Endothelial cell (in vitro differentiated cells): ENCODE measurements at places on chromosomes 5 and 9.
A peak's percentile ranks its signal among the peaks of the same experiment; 100 is the strongest.

DNA sequence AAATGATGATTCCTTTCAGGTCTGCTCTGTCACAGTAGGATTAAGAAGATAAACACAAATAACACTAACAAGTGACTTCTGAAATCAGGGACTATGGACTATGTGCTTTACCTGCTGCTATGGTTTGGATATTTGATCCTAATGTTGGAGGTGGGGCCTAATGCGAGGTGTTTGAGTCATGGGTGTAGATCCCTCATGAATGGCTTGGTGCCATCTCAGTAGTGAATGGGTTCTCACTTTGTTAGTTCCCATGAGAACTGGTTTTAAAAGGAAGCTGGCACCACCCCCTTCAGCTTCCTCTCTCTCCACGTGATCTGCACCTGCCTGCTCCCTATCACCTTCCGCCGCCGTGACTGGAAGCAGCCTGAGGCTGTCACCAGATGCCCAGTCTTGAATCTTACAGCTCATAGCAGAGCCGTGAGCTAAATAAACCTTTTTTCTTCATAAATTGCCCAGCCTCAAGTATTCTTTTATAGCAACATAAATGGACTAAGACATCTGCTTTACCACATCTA lies 3.3 kb downstream of the PPIC start:
- H3K4me1 ChIP-seq = peaks cover 13% of the 10 kb centered on the region
- DNase-seq = no peak
- H3K36me3 ChIP-seq = peaks cover 4% of the 10 kb centered on the region
- no peak overlapping the region for H3K27ac ChIP-seq

- no peaks in the 10 kb centered on the region for H3K36me3 ChIP-seq
- peaks cover 2% of the 10 kb centered on the region for H3K27me3 ChIP-seq
- no peaks in the 10 kb centered on the region for H3K4me1 ChIP-seq
- no peak overlapping the region for H3K4me3 ChIP-seq
- no peak overlapping the region for H3K27ac ChIP-seq
Observed at GRCh38 chr5:173383711-173384110, 55.5 kb upstream of the STC2 start.

GRCh38 chr5:155087036-155087435 lies 73.5 kb downstream of the KIF4B start:
- no peak for DNase-seq
- no peaks in the 10 kb centered on the region for H3K36me3 ChIP-seq
- no peak overlapping the region for H3K27ac ChIP-seq
- H3K27me3 ChIP-seq = no peaks in the 10 kb centered on the region
- H3K4me3 ChIP-seq = no peak overlapping the region

- H3K27me3 ChIP-seq = peaks cover 3% of the 10 kb centered on the region
- no peak overlapping the region for H3K4me3 ChIP-seq
- H3K36me3 ChIP-seq = no peaks in the 10 kb centered on the region
- DNase-seq = no peak
- no peak overlapping the region for H3K27ac ChIP-seq
- no peaks in the 10 kb centered on the region for H3K4me1 ChIP-seq
Observed at GRCh38 chr9:116749176-116749575, 62.1 kb downstream of the TRIM32 start.

GRCh38 chr5:5939759-5940370 lies 438.5 kb downstream of the MED10 start:
- no peak overlapping the region for H3K4me3 ChIP-seq
- no peak for DNase-seq
- H3K4me1 ChIP-seq = peaks cover 8% of the 10 kb centered on the region
- no peaks in the 10 kb centered on the region for H3K27me3 ChIP-seq
- no peak overlapping the region for H3K27ac ChIP-seq

GRCh38 chr9:83027153-83027891 lies 35.6 kb downstream of the RASEF start:
- no peak for DNase-seq
- no peaks in the 10 kb centered on the region for H3K4me1 ChIP-seq
- H3K27me3 ChIP-seq = no peaks in the 10 kb centered on the region
- H3K4me3 ChIP-seq = no peak overlapping the region
- H3K27ac ChIP-seq = no peak overlapping the region

- H3K36me3 ChIP-seq = no peaks in the 10 kb centered on the region
- no peaks in the 10 kb centered on the region for H3K27me3 ChIP-seq
- no peak overlapping the region for H3K27ac ChIP-seq
- H3K4me1 ChIP-seq = peaks cover 3% of the 10 kb centered on the region
- H3K4me3 ChIP-seq = no peak overlapping the region
Observed at GRCh38 chr5:164580155-164580554, 1074.7 kb downstream of the MAT2B start.

- H3K4me3 ChIP-seq = no peak overlapping the region
- H3K27me3 ChIP-seq = no peaks in the 10 kb centered on the region
- DNase-seq = peak; percentile 76
- no peaks in the 10 kb centered on the region for H3K36me3 ChIP-seq
- H3K27ac ChIP-seq = no peak overlapping the region
- peaks cover 8% of the 10 kb centered on the region for H3K4me1 ChIP-seq
Observed at GRCh38 chr5:139543423-139543991, 17.6 kb upstream of the UBE2D2 start.

DNA sequence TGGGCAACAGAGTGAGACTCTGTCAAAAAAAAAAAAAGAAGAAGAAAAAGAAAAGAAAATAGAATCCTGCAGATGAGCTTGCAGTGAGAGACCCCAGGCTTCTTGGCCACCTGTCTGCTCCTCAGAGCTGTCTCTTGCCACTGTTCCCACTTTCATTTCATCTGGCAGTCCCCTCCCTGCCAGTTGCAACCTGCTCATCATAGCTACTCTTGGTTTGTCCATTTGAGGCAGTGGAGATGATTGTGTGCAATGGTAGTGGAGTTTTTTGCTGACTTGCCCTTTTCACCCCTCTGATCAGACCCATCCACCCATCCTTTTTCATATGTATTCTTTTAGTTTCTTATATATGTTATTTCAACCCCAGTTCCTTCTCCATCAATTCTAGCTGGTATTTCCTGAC lies 28.7 kb downstream of the ANKRD33B start:
- peaks cover 35% of the 10 kb centered on the region for H3K4me1 ChIP-seq
- H3K27ac ChIP-seq = no peak overlapping the region
- no peaks in the 10 kb centered on the region for H3K27me3 ChIP-seq
- H3K36me3 ChIP-seq = no peaks in the 10 kb centered on the region
- DNase-seq = no peak

DNA sequence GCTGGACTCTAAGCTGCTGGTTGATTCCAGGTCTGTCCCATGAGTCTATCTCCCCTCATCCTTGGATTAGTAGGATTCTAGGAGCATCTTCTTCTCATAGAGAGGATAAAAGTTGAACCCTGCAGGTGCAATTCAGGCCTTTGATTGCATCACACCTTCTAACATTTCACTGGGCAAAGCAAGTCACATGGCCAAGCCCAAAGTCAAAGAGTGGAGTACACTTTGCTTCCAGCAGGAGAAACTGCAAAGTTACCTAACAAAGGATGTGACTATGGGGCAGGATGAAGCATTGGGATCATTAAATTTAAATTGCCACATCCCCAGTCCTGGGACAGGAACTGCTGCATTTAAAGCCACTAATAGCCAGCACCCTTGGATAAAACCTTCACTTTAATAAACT lies 51.0 kb upstream of the EGFLAM start:
- no peaks in the 10 kb centered on the region for H3K36me3 ChIP-seq
- peaks cover 2% of the 10 kb centered on the region for H3K27me3 ChIP-seq
- no peak overlapping the region for H3K27ac ChIP-seq
- no peak for DNase-seq

DNA sequence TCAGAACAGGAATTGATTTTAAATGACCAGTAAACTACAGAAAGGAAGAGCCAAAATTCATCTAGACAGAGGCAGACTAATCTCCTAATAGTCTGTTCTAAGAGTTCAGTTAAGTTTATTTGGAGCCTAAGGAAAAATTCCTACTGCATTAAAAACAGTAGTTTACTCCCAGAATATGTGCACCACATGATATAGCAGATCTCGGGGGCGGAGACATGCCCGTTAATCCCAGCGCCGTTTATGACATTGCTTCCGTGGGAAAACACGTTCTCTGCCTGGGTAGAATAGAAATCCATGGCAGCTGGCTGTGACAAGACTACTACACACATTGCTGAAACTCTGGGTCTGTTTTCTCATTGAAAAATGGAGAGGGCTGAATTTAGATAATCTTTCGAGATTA lies 11.4 kb downstream of the HABP4 start:
- H3K4me1 ChIP-seq = no peaks in the 10 kb centered on the region
- H3K36me3 ChIP-seq = peaks cover 7% of the 10 kb centered on the region
- H3K4me3 ChIP-seq = no peak overlapping the region
- no peaks in the 10 kb centered on the region for H3K27me3 ChIP-seq
- no peak for DNase-seq
- H3K27ac ChIP-seq = no peak overlapping the region
